ENCODE measurements at places on chromosomes 11 and 22.
A peak's percentile ranks its signal among the peaks of the same experiment; 100 is the strongest.

DNA sequence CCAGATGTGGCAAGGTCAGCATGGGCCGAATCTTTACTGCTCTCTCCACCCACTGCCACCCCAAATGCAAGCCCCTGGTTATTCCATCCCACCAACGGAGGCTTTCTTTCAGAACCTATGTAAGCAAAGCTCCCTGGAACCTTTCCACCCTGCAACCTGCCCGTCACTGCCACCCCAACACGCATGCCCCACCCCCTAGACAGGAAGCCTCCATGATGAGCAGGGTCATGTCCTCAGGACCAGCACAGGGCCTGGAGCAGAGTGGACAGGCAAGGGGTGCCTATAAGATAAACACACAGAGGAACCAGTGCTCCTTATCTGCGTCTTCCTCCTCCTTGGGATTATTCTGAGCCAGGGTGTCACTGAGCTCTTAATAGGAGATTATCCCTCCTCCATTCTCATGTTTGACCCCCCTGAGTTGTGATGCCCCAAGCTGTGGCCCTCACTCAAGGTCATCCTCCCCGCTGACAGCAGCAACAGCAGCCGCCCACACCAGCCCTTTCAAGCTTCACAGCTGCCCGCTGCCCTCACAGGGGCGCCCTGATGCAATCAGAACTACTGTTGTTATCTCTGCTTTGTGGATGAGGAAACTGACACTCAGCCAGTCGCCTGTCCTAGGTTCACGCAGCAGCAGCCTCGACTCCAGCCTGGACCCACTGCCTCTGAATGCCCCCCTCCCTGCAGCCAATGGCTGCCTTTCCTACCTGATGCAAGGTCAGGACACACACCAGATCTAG is 647.3 kb downstream of the TBC1D22A start:
- DNase-seq = no peak

DNA sequence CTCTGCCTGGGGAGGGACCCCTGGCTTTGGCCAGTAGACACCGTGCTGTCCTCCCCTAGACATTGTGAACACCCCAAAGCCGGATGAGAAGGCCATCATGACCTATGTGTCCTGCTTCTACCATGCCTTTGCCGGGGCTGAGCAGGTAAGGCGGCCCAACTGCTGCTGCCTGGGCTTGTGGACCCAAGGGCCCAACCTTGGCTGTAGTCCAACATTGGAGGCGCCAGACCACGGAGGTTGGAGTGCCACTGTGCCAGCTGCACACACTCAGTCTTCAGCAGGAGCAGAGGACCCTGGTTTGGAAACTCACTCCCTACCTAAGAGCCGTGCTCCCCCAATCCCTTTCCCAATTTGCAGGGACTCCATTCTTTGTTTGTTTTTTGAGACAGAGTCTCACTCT is 9.4 kb downstream of the ACTN3 start:
- DNase-seq = no peak

GRCh38 chr22:44683237-44683636 is 18.8 kb upstream of the PRR5 start:
- DNase-seq = no peak

DNA sequence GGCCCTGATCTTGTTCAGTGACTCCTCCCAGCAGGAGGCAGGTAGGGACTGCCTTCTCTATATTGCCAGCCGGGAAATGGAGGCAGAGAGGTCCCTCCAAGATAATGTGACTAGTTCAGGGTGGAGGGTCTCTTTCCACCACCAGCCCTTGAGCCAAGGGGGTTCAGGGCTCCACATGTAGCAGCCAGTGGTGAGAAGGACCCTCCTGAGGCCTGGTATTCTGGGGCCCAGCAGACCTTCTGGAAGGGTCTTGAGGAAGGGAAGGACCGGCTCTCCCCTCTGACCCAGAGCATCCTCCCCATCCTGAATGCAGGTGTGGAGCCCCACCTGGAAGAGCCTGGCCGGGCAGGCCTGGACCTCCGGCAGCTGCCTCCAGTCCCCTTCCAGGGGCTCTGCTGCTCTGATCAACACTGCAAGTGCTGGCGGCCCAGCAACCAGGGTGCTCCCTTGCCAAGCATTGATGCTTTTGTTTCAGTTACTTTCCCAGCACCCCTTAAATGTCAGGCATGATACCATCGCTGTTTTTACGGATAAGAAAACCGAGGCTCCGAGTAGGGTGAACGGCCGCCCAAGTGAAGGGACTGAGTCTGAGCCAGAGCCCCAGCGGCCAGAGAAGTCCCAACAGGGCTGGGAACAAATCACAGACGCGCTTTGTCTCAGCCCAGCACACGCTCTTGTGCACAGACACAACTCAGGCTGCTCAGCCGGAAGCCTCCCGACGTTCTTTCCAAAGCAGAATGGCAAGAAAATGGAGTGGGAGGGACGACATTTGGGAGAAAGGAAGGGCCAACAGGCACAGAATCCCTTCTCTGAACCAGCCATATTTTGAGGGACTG is 38.8 kb downstream of the DKK3 start:
- no peak for DNase-seq

DNA sequence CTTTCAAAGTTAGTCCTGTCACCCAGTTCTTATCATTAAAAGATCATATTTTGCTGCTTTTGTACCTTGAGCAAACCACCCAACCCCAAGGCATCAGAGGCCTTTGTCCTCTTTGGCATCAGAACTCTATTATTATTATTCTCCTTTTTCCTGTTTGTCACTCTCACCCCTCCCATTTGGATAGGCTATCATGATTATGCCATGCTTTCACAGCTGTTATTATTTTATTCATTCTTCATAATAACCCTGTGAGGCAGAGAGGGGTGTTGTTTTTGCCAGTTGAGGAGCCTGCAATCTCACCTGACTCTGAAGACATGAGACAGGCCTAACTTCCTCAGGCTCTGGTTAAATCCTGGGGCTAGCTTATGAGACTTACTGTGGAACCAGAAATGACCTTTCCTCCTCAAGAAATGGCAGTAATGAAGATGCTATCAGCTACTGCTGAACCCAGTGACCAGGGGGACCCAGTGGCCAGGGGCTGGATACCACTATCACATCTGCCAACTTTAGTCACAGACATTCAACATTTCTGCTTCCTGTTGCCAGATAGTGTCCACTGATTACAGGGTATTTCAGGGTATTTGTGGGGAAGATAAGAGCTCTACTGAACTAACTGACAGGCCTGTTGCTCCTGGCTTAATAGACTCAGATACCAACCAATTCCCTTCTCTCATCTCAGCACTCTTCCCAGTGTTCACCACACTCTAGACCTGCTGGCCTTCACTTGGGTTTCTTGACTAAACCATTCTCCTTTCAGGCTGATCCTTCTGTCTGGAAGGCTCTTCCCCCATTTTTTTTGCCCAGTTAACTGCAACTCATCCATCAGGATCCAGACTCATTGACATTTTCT is 11.8 kb upstream of the SWAP70 start:
- no peak for DNase-seq

- no peak for DNase-seq
These were observed 241.6 kb downstream of the SWAP70 start for GRCh38 chr11:9905501-9905951.

- no peak for DNase-seq
These were observed 408.9 kb upstream of the SYN3 start for GRCh38 chr22:33467080-33467479.

- DNase-seq = peak; percentile 93
These were observed 78.5 kb downstream of the TRAF6 start for GRCh38 chr11:36431429-36432092.

DNA sequence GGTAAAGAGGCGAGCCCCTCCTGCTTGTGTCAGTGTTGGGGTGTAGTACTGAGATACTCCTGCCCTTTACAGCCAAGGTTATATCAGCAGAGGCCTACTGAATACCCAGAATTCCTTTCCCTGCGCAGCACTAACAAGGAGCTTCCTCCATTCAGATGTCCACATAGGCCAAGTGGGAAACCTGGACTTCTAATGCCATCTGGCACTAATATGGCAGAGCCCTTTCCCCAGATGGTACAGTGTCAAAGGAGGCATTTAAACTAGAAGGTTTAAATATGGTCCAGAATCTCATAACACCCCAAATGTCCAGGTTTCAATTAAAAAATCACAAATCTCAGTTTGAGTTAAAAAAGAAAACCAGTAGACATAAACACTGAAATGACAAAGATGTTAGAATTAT is 68.8 kb downstream of the USP47 start:
- DNase-seq = no peak

- no peak for DNase-seq
These were observed 27.6 kb upstream of the RCE1 start for GRCh38 chr11:66815646-66816045.

DNA sequence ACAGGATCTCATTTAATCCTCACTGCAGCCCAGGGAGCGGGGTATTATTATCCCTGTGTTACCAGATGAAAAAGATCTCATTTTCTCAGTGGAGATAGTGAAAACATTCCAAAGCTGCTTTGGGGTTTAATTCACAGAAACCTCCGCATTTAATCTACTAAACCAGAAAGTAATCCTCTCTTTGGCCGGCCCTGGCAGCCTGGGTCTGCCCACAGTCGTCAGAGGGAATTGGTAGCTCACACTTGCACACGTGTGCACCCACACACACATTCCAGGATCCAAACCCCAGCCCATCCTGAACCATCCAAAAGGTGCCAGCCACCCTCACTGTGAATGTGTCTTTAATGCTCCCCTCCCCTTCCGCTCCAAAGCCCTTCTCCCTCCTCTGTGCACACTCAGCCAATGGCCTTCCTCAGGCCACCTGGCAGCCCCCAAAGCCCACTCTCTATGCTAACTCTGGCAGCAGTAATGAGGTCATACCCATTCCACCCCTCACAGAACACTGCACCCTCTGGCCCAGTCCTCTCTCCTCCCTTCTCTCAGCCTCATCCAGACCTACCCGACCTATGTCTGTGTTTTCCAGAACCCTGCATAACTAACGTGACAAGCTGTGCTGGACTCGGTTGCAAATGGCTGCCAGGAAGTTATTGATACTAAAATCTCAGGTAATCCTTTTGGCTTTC is 466.2 kb downstream of the SOX6 start:
- DNase-seq = no peak

GRCh38 chr11:73176145-73176873 is 34.2 kb upstream of the FCHSD2 start:
- DNase-seq = no peak

- DNase-seq = no peak
These were observed 10.2 kb downstream of the YPEL4 start for GRCh38 chr11:57639321-57640067.

DNA sequence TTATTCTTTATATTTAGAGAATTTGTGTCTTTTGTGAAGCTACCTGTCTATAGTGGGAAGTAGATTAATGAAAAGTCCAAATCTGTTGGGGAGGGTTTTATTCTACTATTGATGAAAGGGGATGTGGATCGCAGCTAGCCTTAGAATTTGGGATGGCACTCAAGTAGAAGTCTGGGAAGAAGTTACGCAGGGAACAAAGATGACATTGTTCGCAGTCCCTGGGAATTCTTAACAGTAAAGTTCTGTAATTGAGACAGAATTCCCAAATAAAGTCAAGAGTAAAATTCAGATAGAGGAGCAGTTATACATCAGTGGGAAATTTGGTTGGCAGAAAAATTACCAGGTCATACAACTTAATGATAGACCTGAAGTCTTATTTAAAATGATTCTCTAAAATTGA is 64.1 kb downstream of the ATM start:
- no peak for DNase-seq

GRCh38 chr11:46296528-46297448 is 19.3 kb downstream of the CREB3L1 start:
- DNase-seq = no peak

DNA sequence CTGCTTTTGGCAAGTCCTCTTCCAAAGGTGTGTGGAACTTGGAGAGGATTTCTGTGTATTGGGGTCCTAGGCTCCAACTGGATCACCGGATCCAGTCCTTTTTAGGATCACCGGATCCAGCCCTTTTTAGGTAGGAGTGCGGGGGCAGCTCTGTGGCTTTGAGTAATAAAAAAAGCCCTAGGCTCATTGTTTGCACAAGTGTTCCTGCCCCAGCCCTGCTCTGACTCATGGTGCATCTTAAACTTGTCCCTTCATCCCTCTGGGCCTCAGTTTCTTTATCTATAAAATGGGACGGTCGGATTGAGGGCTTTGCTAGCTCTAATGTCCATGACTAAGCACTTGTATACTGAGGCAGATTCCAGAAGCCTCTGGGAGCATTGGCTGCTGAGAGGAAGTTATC is 22.7 kb upstream of the CD44 start:
- no peak for DNase-seq

GRCh38 chr11:67466367-67466766 is 2.7 kb downstream of the TMEM134 start:
- no peak for DNase-seq

DNA sequence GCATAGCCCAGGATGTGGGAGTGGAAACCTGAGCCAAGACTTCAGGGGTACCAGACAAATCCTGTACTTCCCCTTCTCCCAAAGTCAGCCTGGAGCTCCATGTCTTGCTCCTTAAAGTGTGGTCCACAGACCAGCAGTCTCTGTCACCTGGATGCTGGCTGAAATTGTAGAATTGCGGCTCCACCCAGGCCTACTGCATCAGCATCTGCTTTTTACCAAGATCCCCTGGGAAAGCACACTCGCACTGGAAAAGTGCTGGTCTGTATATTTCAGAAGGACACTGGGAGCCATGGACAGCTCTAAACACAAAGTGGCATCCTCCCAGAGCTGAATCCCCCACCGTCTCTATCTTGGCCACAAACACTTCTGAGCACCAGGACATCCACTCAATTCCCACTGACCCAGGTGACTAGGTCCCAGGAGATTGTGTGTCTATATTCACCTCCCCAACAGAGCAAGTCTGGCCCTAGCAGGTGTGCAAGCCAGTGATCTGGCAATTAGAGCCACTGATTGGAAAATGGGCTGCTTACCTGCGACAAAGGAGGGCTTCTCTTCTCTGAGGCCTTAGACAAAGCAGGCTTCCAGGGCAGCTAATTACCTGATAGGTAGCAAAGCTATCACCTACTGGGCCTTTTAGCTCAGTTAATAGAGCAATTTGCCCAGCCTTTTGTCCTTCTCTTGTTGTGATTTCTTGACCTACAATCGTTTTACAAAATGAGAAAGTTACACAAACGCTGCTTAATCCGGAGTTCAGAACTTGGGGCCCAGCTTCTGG is 443.3 kb downstream of the MN1 start:
- DNase-seq = no peak

- DNase-seq = no peak
These were observed 2.2 kb downstream of the RIN1 start for GRCh38 chr11:66333896-66334604.

DNA sequence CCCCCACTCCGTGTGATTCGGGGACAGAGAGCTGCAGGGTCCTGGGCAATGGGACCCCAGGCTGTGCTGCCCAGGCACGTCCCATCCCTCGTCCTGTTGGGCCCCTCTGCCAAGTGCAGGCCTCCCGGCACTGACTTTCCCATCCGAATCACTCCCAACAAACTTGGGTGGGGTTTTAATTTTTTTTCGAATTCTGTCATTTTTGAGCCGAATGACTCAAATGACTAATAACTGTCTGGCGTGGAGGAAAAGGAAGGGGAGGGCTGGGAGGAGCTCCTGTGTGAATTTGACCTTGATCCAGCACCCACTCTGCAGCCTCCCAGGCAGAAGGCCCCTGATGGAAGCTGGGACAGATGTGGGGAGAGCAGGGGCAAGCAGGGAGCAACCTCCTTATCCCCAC is 1173.2 kb downstream of the BRD1 start:
- DNase-seq = no peak

- no peak for DNase-seq
These were observed 821.3 kb downstream of the BRD1 start for GRCh38 chr22:49006207-49007012.
